Fibroblast of skin of back (primary cell): ENCODE measurements at places on chromosomes 3 and 15.

GRCh38 chr3:119194237-119195150 is 21.1 kb downstream of the UPK1B start:
- DNase-seq = peak; percentile 72

DNA sequence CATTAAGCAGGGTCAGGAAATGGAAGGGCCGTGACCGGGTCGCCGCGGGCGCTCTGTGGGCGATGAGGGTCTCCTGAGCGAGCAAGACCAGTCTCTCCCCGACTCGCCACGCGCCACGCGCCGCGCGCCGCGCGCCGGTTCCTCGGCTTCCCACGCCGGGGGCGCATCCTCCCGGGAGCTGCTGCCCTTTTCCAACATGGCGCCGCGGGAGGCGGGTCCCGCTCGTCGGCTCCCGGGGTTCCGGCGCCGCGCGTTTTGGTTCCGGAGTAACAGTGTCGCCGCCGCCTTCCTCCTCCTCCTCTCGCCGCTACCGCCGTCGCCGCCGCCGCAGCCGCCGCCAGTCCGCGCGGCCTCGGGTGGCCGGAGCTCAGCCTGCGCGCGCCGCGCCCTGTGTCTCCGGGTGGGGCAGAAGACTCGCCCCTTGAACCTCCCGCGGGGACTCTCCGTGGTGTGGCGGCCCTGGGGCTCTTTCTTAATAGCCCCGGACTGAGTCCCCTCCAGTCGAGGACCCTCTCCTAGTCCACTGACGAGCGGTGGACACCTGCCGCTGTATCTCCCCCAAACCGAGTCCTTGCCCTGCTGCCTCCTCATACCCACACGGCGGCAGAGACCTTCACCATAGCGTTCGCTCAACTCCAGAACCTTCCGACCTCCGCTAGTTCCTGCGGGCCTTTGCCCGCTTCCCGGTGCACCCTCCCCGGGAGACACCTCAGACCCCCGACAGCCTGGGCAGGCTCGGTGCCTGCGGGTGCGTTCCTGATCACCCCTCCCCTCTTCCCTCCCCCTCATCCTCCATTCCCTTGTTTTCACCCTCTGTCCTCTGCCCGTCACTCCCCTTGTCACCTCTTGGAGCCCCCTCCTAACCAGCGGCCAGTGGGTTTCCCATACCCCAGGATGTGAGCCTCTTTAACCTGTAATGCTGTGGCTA is at the start of gene MAP2K5:
MAP2K5 (plus strand) TSS at position 284 of the 928 bp plus-strand sequence; CDS start at position 917, 633 bp downstream.
- DNase-seq = peak; percentile 80

DNA sequence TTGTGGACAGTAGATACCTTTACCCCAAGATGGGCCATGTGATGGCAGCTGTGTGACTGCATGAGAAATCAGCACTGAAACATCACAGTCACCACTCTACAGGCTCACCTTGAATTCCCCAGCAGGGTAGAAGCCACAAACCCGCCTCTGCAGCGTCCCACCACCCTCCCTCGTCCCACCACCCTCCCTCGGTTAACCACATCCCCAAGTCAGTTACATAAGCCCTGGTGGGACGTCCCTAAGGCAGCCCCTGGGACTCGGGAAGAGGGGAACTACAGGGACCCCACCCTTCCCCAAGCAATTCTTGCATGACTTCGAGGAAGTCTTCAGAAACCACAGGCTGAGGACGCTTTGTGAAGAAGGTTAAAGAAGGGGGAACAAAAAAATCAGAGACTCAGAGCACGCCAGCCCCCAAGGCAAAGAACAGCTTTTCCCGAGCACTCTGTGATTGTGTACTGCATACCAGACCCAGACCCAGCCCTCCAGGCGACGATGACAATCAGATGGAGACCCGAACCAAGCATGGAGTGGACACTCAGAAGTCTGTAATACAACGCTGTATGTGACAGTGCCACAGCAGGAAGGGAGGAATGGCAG is 60.5 kb downstream of the SH3BP5 start:
- no peak for DNase-seq

- DNase-seq = no peak
Measured at GRCh38 chr15:98948941-98949340, 58.7 kb downstream of the PGPEP1L start.

DNA sequence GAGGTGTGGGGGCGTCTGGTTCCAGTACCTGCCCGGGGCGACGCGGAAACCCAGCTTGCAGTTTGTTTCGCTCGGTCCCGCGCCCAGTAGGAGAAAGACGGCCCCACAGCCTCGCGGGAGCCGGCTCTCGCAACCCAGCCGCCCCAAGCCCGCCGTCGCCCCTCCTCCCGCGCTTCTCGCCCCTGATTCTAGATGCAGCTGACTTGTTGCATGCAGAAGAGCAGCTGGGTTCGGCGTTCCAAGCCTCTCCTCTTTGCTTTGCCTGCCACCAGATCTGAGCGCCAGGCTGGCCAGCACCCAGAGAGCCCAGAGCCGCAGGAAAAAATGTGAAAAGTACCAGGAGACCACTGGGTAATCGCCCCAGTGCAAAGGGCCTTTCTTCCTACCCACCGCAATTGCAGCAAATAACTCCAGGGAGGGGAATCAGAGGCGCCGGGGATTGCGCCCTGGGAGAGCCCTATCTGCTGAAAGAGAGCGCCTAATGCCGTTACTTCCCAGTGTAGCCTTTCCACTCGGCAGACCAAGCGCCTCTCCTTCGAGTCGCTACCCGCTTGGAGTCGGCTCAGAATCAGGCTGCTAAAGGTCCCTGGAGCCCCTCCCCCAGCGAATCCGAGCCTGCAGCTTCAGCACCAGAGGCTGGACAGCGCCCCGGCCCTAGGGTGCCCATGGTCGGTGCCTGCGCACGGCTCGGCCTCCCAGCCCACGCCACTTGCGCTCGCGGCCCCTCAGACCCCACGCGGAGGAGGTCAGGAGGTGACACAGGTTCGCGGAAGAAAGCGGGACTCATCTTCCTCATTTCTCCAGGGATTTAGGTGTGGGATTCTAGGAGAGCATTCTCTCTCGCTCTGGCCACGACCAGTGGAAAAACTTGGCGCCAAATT is 15.7 kb upstream of the AEN start:
- DNase-seq = peak; percentile 50

DNA sequence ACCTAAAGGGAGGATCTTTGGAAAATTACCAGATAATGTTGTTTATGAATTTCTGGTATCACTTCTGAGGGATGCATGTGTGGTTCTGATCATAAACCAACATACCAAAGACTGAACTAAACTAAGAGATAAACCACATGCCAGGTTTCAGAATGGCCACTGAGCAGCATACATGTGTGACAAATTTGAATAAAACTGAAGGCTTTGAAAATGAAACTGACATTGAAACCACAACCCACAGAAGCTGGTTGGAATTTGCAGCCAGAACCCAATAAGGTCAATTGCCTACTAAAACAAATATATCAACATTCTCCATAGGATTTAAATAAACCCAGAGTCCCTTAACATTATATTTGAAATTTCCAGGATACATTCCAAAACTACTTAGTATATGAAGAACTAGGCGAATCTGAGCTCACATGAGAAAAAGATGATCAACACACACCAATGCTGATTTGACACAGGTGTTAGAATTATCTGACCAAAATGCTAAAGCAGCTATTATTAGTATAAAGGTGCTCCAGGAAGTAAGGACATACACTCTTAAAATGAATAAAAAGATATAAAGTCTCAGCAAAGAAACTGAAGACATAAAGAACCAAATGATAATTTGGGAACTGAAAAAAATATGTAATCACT is 125.0 kb downstream of the ZNF280D start:
- DNase-seq = peak; percentile 38

DNA sequence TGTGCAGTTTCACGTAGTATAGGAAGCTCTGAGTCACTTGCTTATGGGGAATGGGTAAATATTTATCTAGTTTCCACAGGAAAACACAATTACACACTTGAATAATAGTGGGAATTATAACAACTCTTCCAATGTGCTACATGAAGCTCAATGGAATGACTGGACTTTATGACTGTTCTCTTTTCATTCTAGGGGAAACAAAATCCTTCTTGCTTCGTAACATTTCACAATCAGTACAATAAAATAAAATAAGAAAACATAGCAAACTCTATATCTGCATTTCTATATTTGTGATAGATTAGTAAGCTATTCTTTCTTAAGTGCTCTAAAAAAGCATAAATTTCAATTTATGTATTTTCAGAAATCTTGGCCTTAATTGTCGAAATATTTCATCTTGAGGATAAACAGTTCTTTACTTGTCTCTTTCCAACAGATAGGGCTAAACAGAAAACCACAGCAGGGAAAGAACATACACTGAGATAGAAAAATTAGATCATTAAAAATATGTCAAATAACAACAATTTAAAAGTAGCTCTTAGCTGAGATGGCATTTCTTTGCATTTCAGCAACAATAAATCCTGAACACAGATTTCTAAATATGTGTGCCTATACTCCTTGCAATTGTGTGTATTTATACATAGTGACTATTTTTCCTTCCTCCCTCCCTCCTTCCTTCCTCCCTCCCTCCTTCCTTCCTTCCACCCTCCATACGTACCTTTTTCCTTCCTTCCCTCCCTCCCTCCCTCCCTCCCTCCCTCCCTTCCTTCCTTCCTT is 395.5 kb upstream of the KCNMB2 start:
- DNase-seq = peak; percentile 48

GRCh38 chr3:194521510-194522260 is 34.9 kb upstream of the ATP13A3 start:
- DNase-seq = peak; percentile 59

- DNase-seq = no peak
Measured at GRCh38 chr15:29871401-29871800, 49.1 kb upstream of the TJP1 start.

DNA sequence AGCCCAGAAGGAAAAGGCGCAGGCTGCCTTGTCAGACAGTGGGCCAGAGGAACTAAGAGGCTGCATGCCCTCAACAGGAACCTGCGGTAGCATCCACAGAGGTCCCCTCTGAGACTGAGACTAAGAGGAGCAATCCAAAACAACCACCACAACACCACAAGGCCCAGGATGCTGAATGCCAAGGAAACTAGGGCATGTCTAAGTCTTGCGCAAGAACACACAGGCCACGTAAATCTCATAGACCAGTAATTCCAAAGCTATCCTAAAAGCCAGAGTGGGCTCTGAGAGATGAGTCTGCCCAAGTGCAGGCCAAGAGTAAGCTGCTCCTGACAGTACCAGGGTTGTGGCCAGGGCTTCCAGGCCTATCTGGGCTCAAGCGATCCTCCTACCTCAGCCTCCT is 12.9 kb downstream of the MON1A start:
- peak; percentile 11 for DNase-seq

GRCh38 chr3:136075218-136075808 is 109.8 kb downstream of the PPP2R3A start:
- DNase-seq = peak; percentile 72

GRCh38 chr3:27483117-27484014 is 818 bp downstream of the SLC4A7 start:
- peak; percentile 77 for DNase-seq

- DNase-seq = peak; percentile 74
Measured at GRCh38 chr3:130935761-130936492, 42.0 kb downstream of the ATP2C1 start.

DNA sequence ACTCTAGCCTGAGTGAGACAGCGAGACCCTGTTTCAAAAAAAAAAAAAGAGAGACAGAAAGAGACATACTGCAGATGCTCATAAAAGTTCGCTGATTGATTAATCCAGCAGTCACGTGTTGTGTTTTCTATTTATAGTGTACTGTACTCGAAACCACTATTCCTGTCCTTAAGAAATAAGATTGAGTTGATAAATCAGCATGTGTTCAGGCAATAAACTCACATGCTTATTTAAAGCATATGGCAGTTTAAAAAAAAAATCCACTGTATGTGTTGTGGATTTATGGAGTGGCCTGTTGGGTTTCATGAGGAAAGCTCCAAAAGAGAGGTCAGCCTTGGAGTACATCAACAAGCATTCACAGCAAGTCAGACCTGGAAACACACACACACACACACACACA is 17.7 kb downstream of the RPL22L1 start:
- DNase-seq = no peak
